Kidney (tissue), 22 donors: ENCODE measurements at places on chromosomes 7 and 10. TPM values are rescaled to one million over a fixed set of nuclear protein-coding genes. Genes with fewer than 3 reads are reported as not detected.

DNA sequence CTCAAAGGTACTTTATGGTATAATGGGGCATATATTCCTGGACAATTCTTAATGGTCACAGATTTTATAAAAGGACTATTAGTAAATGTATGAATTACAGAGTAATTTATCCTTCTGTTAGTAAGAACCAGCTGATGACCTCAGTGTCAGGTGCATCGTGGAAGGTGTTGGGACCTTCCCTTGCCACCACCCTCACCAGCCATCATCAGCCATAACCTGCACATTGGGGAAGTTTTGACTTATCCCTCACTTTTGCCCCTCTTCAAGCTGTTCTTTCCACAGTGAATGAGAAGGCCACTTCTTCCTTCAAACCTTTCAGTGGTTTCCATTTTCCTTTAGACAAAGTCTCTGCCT is 52.2 kb downstream of the FIGNL1 start:
- no peak for DNase-seq
- peaks cover 14% of the 10 kb centered on the region for H3K27me3 ChIP-seq
- H3K4me3 ChIP-seq = no peak overlapping the region

Gene KLLN
- 1.7 TPM for total RNA-seq

Gene INSYN2A
- 0.28 TPM for total RNA-seq

Gene SEMA3C
- 17.2 TPM for total RNA-seq

Gene AEBP1
- 164 TPM for total RNA-seq

- no peak within 1 kb of the TSS for H3K4me3 ChIP-seq
- no peaks in the 10 kb centered on the region for H3K36me3 ChIP-seq
- no peaks in the 10 kb centered on the region for H3K27me3 ChIP-seq
- H3K27ac ChIP-seq = no peak within 1 kb of the TSS
- H3K4me1 ChIP-seq = no peaks in the 10 kb centered on the region
Measured at GRCh38 chr7:143477501-143478150, at the start of gene TAS2R41. Gene TAS2R41 (plus strand): TSS chr7:143477873. CDS start chr7:143477873, 0 bp downstream.

Gene CRHR2
- total RNA-seq = not detected

Gene CYP3A7
- not detected for total RNA-seq
